ENCODE measurements at places on chromosomes 13 and 19.

- no peak for DNase-seq
Measured at GRCh38 chr19:52742516-52742915, 7.7 kb upstream of the ZNF611 start.

DNA sequence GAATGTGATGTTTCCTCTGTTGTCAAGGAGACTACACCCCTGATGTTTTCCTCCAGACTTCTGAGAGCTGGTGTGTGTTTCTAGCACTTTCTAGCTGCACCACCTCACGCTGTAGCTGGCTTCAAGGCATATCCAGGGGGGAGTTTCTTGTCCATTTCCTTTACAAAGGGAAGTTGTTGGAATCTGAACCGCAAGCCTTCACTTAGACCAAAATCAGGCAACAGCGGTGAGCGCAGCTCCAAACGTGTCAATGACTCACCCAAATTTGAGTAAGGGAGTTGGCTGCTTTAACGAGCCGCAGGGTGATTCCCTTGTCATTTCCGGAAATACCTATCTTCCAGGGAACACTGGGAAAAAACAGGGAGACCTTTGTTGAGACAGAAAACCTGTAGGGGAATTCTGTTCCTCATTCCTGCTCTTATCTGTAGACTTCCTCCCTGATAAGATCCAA, 2.5 kb downstream of the LDLR start:
- DNase-seq, result peak; percentile 63

- no peak for DNase-seq
Measured at GRCh38 chr13:43295825-43296564, 272.6 kb downstream of the DNAJC15 start.

GRCh38 chr13:98004107-98004506, 50.6 kb downstream of the IPO5 start:
- no peak for DNase-seq

DNA sequence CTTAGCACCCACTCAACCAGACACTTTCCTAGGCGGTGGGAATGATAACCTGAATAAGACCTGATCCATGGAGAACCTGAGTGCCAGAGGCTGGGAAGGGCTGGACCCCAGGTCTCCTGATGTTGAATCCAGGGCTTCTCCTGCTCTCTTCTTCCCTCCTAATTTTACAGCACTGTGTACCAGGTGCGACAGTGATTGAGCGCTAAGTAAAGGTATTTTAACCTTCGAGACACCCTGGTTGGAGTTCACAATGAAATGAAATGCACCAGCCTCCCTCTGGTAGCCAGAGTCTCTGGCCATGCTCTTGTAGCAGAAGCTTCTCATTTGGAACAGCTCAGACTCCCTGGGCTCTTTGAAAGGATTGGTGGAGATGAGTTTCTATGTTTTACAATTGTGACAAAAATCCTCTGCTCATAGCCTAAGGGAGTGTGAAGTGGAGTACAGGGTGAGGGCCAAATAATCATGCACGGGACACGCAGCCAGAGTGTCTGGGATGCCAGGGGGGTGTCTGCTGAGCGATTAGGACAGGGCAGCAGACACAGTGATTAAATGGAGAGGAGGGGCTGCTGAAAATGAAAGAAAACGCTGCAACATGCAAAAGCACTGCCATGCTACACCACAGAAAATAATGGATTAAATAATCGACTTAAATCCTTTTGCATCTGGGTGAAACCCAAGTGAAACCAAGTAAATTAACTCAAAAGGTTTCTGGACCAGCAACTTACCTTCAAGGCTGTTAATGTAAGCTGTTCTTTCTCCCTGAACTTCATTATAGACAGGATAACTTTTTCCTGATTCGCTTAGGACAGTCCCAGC, 83.8 kb downstream of the FAM216B start:
- DNase-seq, result no peak

DNA sequence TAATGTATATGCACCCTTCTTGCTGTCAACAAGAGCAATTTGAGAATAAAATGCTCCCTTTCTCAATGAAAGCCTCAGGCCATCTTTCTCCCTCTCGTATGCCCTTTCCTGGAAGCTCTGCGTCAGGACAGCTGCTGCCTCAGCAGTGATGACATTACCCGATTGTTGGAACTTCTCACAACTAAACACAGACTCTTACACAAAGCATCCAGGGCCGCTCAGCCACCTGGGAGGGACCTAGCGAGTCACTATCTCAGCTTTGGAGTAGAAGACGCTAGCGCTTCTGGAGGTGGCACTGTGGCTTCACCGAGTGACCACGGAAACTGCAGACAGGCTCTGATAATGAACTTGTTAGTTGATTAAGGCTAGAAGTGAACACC, 153.2 kb upstream of the SOX1 start:
- DNase-seq, result no peak

- no peak for DNase-seq
Measured at GRCh38 chr13:22451327-22451741, 729.4 kb upstream of the SGCG start.

GRCh38 chr19:31448221-31448657, 99.0 kb upstream of the TSHZ3 start:
- no peak for DNase-seq

GRCh38 chr19:30319876-30320275, 52.3 kb upstream of the ZNF536 start:
- no peak for DNase-seq

GRCh38 chr13:54705738-54706137, 1677.1 kb downstream of the OLFM4 start:
- no peak for DNase-seq

All from epithelial cell of proximal tubule (primary cell).